ENCODE measurements at places on chromosomes 1 and 21. TPM values are rescaled to one million over a fixed set of nuclear protein-coding genes. Genes with fewer than 3 reads are reported as not detected.

- no peak overlapping the region for H3K4me3 ChIP-seq
- no peak for DNase-seq
- H3K27ac ChIP-seq, result no peak overlapping the region
- no peaks in the 10 kb centered on the region for H3K4me1 ChIP-seq
Observed at GRCh38 chr21:45410151-45410864, 5.3 kb downstream of the COL18A1 start.

DNA sequence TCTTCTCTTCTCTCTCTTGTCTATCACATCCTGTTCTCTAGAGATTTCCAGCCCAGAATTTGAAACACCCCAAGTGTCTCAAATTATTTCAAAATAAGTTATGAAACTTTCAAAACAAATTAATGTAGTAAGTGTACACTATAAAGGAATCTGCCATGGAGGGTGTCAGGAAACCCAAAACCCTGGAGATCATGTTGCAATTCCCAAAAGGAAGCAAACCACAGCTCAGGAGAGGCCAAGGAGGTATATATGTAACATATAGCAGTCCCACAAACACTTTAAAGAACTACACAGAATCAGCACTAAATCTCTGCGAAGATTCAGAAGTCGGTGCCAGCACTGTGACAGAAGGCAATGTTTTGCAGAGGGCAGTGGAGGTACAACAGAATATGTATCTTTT lies 26.6 kb downstream of the PTPN14 start:
- H3K27me3 ChIP-seq, result no peaks in the 10 kb centered on the region
- peak overlapping the region; percentile 12 for H3K27ac ChIP-seq
- H3K4me1 ChIP-seq, result peaks cover 60% of the 10 kb centered on the region
- H3K36me3 ChIP-seq, result no peaks in the 10 kb centered on the region
- DNase-seq, result no peak
- H3K4me3 ChIP-seq, result no peak overlapping the region

DNA sequence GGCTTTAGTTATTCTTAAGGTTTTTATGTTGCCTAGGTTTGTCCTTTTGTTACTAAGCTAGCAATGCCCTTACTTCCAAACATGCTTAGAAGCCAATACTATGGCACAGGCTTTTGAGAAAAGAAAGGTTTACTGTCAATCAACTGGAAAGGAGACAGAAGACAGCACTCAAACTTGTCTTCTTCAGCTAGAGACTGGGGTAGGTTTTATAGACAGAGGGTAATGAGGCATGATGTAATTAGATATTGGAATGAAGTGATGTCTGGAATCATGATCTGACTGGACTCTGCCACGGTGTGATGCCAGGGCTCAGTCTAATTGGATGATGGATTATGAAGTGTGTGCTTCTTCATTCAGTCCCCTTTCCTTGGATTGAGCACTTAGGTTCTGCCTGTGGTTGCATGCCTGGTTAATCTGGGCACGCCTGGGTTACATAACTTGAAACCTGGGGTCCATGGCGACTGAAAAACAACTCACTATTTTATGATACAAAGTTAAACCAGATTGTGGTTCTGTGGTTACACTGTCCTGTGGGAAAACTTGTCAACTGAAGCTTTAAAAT lies 625.8 kb downstream of the BRINP3 start:
- DNase-seq, result peak; percentile 7
- H3K4me1 ChIP-seq, result no peaks in the 10 kb centered on the region
- H3K27ac ChIP-seq, result no peak overlapping the region

DNA sequence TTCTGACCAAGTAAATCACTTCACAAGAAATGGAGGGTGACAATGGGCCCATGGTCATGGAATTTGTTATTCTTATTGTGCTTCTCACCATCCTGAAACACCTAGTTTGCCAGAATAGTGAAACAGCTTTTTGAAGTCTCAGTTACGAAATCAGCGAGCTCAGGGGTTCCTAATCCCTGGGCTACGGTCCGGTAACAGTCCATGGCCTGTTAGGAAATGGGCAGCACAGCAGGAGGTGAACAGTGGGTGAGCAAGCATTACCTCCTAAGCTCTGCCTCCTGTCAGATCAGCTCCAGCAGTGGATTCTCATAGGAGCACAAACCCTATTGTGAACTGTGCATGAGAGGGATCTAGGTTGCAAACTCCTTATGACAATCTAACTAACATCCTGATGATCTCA lies 1356.3 kb downstream of the KCNT2 start:
- no peak for DNase-seq
- H3K4me3 ChIP-seq, result no peak overlapping the region
- H3K27me3 ChIP-seq, result no peaks in the 10 kb centered on the region

GRCh38 chr1:12614402-12615158 lies 3.4 kb downstream of the DHRS3 start:
- H3K36me3 ChIP-seq, result no peaks in the 10 kb centered on the region
- no peak overlapping the region for H3K4me3 ChIP-seq
- no peak for DNase-seq
- peaks cover 14% of the 10 kb centered on the region for H3K27me3 ChIP-seq
- H3K4me1 ChIP-seq, result peaks cover 11% of the 10 kb centered on the region
- H3K27ac ChIP-seq, result no peak overlapping the region

DNA sequence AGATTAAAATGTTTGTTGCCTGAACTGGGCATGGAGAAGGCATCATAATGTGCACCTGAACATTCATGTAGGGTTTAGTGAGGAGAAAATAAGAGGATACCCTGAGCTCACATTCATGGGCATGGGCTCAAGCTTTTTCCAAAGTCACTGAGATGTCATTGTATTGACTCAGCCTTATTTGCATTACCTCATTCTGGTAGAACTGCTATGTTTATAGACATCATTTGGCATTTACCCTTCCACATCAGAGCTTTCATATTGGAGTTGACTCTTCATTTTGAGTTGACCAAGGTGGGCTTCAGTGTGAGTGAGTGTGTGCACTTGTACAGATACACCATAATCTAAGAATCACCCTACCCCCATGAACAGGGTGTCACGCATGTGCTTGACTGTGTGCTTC lies 143.2 kb downstream of the PBX1 start:
- peaks cover 25% of the 10 kb centered on the region for H3K4me1 ChIP-seq
- H3K4me3 ChIP-seq, result no peak overlapping the region
- no peak for DNase-seq
- H3K36me3 ChIP-seq, result no peaks in the 10 kb centered on the region
- H3K27me3 ChIP-seq, result no peaks in the 10 kb centered on the region

DNA sequence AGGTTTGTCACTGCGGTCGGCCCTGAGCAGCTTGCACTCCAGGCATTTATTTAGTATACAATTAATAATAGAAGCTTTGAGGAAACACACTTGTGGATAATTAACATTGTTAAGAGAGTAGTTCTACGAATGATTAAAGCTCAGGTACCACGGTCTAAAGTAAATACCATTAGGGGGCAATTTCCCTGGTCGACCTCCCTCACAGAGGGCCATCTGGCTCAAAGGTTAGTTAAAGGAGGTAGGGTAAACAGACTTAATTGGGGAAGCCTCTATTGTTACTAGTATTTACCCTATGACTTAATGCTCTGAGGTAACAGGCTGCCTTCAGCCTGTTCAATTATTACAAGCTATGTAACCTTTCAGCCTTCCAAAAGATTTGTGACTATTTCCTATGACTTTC lies 122.3 kb upstream of the SLC44A3 start:
- H3K27me3 ChIP-seq, result no peaks in the 10 kb centered on the region
- DNase-seq, result no peak
- no peaks in the 10 kb centered on the region for H3K4me1 ChIP-seq
- no peak overlapping the region for H3K4me3 ChIP-seq

- no peaks in the 10 kb centered on the region for H3K36me3 ChIP-seq
- H3K27me3 ChIP-seq, result no peaks in the 10 kb centered on the region
- H3K4me3 ChIP-seq, result no peak overlapping the region
- DNase-seq, result no peak
- H3K27ac ChIP-seq, result no peak overlapping the region
- no peaks in the 10 kb centered on the region for H3K4me1 ChIP-seq
Observed at GRCh38 chr1:107575226-107575625, 389.8 kb downstream of the VAV3 start.

DNA sequence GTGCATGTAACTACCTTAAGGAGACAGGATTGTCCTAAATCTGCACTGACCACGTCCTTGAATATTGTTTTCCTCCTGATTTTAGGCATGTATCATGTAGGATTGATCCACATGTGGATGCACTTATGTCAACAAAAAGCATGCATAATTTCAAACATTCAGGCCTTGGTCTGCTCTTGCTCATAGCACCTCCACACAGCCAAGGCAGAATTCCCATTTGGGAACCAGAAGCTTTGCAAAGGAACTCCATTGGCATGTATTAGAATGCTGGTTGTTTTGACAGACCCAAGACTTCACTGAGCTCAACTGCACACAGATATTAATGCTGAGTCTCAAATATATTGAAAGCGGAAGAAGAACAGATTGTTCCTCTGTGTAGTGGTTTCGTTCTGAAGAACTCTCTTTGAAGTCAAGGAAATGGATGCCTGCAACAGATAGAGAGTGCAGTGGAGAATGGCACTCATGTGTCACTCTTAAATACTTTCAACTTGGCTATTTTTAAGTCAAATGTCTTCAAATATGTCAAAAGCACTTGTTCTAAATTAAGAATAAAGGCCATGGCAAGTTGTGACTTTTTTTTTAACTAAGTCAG lies 387.6 kb downstream of the LTN1 start:
- H3K36me3 ChIP-seq, result no peaks in the 10 kb centered on the region
- no peaks in the 10 kb centered on the region for H3K4me1 ChIP-seq
- no peak overlapping the region for H3K27ac ChIP-seq
- no peak for DNase-seq
- H3K27me3 ChIP-seq, result no peaks in the 10 kb centered on the region

- no peak for DNase-seq
- no peaks in the 10 kb centered on the region for H3K36me3 ChIP-seq
- no peak overlapping the region for H3K4me3 ChIP-seq
- no peaks in the 10 kb centered on the region for H3K27me3 ChIP-seq
- no peak overlapping the region for H3K27ac ChIP-seq
- no peaks in the 10 kb centered on the region for H3K4me1 ChIP-seq
Observed at GRCh38 chr1:66490816-66491215, 43.1 kb upstream of the SGIP1 start.

The CNKSR1 gene
- total RNA-seq, result 1.8 TPM

The AKR7A3 gene
- total RNA-seq, result 2.6 TPM

The TRIM67 gene
- total RNA-seq, result 0.06 TPM

The OLFM3 gene
- total RNA-seq, result 85.0 TPM

The NUDT17 gene
- total RNA-seq, result 3.4 TPM

The PROK1 gene
- not detected for total RNA-seq

All from A673 (cell line).